ENCODE measurements at places on chromosomes 7 and 10. TPM values are rescaled to one million over a fixed set of nuclear protein-coding genes. Genes with fewer than 3 reads are reported as not detected.

DNA sequence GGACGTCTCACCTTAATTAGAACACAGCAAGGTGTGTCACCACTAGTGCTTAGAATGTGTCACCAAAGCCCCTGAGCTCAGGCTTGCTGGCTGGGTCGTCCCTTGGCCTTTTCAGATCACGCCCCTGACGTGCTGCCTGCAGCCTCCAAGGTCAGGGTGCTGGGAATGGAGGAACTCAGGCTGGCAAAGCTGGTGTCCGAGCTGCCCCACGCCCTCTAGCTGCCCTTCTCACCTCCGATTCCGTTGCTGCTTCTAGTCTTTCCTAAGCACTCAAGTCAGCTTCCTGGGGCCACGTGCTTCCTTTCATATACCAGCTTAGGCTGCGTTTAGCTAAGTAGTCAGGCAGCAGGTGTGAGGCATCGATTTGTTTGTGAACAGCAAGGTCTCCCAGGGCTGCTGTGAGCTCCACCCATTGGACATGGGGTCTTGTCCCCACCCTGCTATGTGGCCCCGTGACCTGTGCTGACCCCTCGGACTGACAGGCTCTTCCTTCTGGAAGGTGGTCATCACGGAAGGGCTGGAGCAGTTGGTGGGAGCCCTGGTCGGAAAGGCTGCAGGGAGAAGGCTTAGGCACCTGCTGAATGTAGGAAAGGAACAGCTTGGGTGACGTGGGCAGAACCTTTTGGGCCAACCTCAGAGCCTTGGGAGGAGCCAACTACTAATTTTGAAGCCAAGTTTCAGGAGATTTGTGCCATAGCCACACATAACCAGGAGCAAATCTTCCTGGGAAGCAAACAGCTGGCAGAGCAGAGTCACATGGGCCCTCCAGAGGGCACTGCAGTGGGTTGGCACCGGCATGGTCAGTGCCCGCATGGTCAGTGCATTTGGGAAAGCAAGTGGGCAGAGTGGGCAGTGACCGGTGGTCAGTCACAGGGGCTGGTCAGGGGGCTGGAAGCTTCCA, 28.8 kb downstream of the VIPR2 start:
- no peak for DNase-seq

DNA sequence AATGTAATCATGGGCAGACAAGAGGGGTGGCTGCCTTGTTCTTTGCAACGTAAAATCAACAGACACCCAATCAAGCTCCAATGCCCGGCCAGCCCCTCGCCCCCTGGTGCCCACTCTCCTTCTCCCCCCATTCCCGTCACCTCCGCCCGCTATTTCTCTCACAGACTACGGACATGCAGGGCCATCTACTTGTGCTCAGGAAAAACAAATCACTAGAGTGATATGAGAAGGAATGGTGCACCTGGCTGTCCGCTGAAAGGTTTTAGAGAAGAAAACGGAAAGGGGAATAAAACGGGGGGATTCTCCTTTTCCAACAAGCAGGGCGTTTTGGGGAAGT, 396 bp downstream of the GRM8 start:
- DNase-seq = no peak

DNA sequence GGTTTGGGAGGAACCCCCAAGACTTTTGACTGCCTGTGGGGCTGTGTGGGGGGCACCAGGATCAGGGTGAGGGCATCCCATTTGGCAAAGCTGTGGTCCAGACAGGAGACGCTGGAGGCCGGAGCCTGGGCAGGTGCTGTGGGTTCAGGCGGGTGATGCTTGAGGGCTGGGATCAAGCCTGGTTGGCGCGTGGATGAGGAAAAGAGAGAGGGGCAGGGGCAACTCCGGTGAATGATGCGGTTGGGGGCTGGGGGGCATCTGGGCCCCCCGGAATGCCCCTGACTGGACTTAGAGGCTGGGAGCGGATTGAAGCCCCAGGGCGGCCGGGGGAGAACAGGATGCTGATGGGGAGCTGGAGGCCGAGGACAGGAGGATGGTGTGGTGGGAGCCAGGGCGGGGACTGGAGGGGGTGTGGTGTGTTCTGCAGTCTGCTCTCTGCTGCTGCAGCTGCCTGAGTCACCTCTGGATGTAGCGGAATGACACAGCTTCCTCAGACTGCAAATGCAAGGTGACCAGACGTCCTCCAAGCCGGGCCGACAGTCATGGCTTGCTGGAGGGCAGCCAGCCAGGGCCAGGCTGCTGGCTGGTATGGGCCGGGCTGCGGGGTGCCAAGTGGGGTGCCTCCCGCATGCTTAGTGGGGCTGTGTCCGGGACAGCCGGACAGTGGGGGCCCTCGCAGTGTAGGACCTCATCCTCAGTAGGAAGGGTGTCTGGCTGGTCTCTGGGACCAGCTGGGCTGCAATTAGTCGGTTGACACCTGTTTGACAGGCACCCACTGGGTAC, 3.2 kb downstream of the MAFK start:
- no peak for DNase-seq

The RNF32 gene
- 2.1 TPM for polyA plus RNA-seq

The LRIT1 gene
- not detected for polyA plus RNA-seq

The PON1 gene
- not detected for polyA plus RNA-seq

The DGKI gene
- polyA plus RNA-seq = 0.48 TPM

The ASAH2 gene
- polyA plus RNA-seq = 0.50 TPM

The UTF1 gene
- polyA plus RNA-seq = not detected

The NYAP1 gene
- polyA plus RNA-seq = 1.1 TPM

The C10orf143 gene
- 3.1 TPM for polyA plus RNA-seq

Data from muscle of arm (tissue), 14 donors.